Transverse colon (tissue), 4 donors: ENCODE measurements at places on chromosomes 1 and 21. TPM values are rescaled to one million over a fixed set of nuclear protein-coding genes. Genes with fewer than 3 reads are reported as not detected.

GRCh38 chr1:21307663-21308305 is 17.5 kb upstream of the ECE1 start:
- no peaks in the 10 kb centered on the region for H3K27me3 ChIP-seq
- no peak for DNase-seq
- no peaks in the 10 kb centered on the region for H3K36me3 ChIP-seq
- peak overlapping the region; percentile 66 for H3K27ac ChIP-seq

- no peak overlapping the region for H3K4me3 ChIP-seq
- peaks cover 16% of the 10 kb centered on the region for H3K4me1 ChIP-seq
- DNase-seq, result no peak
- no peaks in the 10 kb centered on the region for H3K27me3 ChIP-seq
These were observed 25.0 kb downstream of the PRDX6 start for GRCh38 chr1:173502104-173502503.

GRCh38 chr1:14320518-14320917 is 278.0 kb upstream of the KAZN start:
- no peak overlapping the region for H3K4me3 ChIP-seq
- no peaks in the 10 kb centered on the region for H3K36me3 ChIP-seq
- H3K27me3 ChIP-seq, result no peaks in the 10 kb centered on the region
- no peak overlapping the region for H3K27ac ChIP-seq
- no peak for DNase-seq

GRCh38 chr1:235317168-235317567 is 10.8 kb downstream of the ARID4B start:
- H3K4me3 ChIP-seq, result no peak overlapping the region
- H3K4me1 ChIP-seq, result peaks cover 22% of the 10 kb centered on the region
- no peak overlapping the region for H3K27ac ChIP-seq
- no peaks in the 10 kb centered on the region for H3K27me3 ChIP-seq
- no peaks in the 10 kb centered on the region for H3K36me3 ChIP-seq

HPDL gene
- 2.6 TPM for total RNA-seq

BRINP3 gene
- 7.5 TPM for total RNA-seq

CYP4A22 gene
- total RNA-seq, result not detected

CDCA8 gene
- 2.0 TPM for total RNA-seq
